ENCODE measurements at places on chromosomes 3 and 15.

- DNase-seq: no peak
Measured at GRCh38 chr15:86355801-86356200, 276.1 kb downstream of the AGBL1 start.

DNA sequence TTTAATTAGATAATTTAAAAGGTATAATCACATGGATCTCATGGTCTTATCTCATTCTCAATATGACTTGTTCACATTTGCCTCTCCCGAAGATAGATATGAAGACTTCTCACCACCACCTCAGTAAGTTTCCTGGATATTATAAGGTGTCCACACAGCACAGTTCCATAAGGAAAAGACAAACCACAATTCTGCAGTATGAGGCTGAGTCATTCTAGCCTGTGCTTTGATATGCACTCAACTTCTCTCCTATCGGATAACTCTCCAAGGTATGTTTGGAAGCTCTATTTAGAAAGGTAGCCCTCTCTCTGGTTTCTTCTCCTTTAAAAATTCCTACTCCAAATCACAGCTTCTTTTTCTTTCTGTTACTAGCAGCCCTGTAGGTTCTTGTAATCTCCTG, 612.8 kb downstream of the ZPLD1 start:
- DNase-seq: no peak

DNA sequence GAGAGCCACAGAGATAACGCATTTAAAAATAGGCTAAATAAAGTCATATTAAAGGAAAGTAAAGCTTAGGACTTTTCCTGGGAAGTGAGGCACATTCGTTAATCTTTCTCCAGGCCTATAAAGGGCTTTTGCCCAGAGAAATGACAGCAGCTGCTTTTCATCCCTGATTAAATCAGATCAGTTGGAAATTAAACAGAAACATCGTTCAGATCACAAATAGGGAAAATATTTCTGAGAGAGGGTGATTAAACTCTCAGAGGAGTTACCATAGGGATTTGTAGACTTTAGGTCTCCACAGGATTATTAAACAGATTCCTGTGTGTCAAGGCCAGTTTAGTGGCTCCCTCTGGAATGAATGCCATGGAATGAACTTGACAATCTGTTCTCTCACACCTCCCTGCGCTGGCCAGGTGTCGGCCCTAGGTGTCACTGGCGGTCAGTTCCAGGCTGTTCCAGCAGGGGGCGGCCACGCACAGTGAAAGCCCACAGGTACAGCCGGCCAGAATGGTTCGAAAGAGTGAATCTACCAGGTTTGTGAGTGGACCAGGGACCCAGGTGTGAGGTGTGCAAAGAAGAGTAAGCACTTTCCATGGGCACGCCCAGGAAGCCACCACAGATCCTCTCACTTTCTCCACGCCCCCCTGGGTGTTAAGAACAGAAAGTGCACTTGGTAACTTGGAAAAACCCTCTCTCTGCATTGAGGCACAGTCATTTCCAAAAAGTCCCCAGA, 253.0 kb upstream of the RASGRP1 start:
- peak; percentile 6 for DNase-seq

- DNase-seq: no peak
Measured at GRCh38 chr3:86948822-86949221, 42.1 kb downstream of the VGLL3 start.

- DNase-seq: peak; percentile 75
Measured at GRCh38 chr15:92638291-92638708, 17.3 kb downstream of the FAM174B start.

- peak; percentile 5 for DNase-seq
Measured at GRCh38 chr15:41022487-41023090, 69.3 kb downstream of the CHAC1 start.

DNA sequence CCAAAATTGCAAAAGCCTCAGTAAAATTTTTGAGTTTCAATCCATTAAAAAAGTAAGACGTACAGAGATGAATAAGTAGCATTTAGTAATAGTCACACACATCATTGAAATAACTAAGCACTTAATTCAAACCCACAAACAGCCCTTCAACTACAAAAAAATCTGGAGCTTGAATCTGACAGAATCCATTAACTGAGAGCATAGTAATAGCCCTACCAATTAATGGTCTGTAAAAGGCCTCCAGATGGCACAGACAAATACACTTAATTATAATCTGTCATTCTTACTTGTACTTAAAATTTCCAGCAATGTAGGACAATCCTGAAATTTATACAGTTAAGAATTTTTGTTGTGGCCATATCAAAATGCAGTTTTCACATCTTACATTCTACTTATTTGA, 246.9 kb downstream of the VGLL3 start:
- no peak for DNase-seq
